ENCODE measurements at places on chromosomes 5 and 9. TPM values are rescaled to one million over a fixed set of nuclear protein-coding genes. Genes with fewer than 3 reads are reported as not detected.

Gene FAM221B
- not detected for total RNA-seq

Gene PSAT1
- total RNA-seq: 174 TPM

Gene TRIM52
- 3.5 TPM for total RNA-seq

Gene TTLL11
- 9.1 TPM for total RNA-seq

GRCh38 chr9:98227883-98228282 is 27.6 kb downstream of the TBC1D2 start:
- DNase-seq: no peak

GRCh38 chr5:58106754-58107410 is 353.0 kb downstream of the PLK2 start:
- no peak for DNase-seq

GRCh38 chr5:34930462-34930844 is 1.1 kb downstream of the DNAJC21 start:
- no peak for DNase-seq

- peak; percentile 37 for DNase-seq
Observed at GRCh38 chr5:98827161-98827560, 53.7 kb downstream of the RGMB start.

DNA sequence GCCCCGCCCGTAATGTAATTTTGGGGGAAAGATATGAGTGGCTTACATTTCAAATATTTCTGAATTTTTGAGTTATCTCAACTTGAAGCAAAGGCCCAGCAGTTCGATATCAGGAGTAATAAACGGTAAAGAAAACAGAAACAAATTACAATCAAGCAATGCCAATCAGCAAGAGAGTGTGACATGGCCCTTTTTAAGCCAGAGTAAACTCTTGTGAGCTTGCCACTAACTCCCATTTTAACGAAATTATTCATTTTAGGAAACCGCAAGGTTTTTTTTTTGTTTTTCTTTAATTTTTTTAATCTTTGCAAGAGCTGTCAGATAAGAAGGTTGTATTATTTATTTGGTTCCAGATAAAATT is 17.6 kb upstream of the CDK7 start:
- no peak for DNase-seq

DNA sequence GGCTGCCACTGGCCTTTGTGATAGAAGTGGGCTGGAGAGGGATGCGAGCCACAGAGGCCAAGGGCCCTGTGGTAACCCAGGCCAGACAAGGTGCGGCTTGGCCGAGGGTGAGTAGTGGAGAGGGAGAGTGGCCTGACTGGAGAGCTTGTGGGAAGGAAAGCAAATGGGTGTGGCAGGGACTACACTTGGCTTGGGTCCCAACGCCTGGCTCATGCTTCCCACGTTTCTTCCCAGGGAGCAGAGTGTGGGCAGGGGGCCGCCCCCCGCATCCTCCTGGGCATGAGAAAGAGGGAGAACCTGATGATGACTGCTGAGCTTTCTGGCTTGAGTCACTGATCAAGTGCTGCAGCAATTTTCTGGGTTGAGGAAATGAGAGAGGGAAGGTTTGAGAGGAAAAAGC is 95.7 kb downstream of the ANKH start:
- peak; percentile 99 for DNase-seq

DNA sequence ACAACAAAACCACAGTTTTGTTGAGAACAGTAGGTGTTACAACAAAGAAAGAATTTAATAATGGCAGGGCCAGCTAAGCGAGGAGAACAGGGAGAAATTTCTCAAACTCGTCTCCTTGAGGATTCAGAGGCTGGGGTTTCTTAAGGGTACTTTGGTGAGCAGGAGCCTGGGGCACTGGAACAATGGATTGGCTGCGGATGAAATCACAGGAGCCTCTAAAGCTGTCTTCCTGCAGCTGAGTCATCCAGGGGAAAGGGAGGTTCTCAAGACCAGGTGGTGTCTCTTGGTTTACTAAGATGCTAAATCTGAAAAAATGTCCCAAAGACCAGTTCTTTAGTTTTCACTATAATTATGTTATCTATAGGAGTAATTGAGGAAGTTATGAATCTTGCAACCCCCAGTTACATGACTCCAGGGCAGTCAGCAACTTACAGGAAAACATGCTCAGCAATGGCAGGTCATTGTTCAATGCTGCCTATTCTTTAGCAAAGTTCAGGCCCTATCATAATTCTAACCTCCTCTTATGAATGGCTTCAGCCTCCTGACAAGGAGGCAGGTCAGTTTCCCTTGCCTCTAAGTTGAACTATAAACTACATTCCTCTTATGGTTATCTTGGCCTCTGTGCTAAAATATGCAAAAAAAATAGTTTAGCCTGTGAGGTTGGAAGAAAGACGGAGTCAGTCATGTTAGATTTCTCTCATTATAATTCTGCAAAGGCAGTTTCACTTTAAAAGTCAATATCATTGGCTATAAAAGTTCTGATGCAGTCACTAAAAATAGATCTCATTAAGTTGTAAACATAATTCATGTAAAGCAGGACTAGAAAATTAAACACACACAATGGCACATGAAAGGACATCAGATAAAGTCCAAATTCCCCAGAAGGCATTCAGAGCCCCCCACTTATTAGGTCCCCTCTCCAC is 63.3 kb upstream of the CKS2 start:
- peak; percentile 32 for DNase-seq

DNA sequence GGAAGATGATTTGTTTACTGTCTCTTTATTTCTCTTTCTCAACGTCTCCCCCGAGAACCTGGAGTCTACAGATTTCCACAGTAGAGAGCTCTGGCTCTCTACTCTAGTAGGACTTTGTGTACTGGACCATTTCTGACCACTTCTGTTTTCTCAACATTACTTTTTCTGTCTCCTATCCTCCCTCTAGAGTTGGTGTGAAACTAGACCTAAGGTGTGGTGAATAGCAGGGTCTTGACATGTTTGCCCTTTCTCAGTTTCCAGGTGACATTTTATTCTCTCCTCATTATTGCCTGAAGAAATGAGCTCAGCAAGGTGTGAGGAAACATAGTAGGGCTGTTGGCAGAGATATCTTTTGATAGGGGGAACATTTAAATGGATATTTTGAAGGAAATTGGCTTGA is 62.1 kb upstream of the IL6ST start:
- DNase-seq: no peak

DNA sequence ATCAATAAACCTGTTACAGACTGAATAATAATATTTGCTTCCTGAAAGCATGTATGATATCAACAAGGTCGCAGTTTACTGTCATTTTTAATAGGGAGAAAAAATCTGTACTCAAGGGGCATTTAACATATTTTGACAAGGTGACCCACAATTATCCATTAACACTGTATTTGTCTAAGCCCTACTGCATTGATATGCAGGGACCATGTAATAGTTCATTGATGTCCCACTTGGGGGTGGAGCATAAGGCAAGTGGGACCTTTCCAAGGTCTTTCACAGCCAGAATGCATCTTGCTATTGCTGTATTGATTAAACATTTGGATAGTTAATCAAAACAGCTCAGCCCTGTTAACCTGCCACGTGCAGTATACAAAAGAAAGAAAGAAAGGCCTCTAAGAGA is 502.0 kb downstream of the NR2F1-AS1 start:
- no peak for DNase-seq

All from HT1080 (cell line).